Dermis microvascular lymphatic vessel endothelial cell (primary cell): ENCODE measurements at places on chromosomes 1 and 21. TPM values are rescaled to one million over a fixed set of nuclear protein-coding genes. Genes with fewer than 3 reads are reported as not detected.

FASLG gene
- total RNA-seq: not detected in 2 replicates

ZSCAN20 gene
- 5.5 and 6.6 TPM in 2 replicates for total RNA-seq

SIM2 gene
- not detected in 2 replicates for total RNA-seq

C21orf58 gene
- total RNA-seq: 2.0 and 3.3 TPM in 2 replicates
